ENCODE measurements at places on chromosomes 2 and 18.

GRCh38 chr2:10493634-10494281, 45.6 kb upstream of the ODC1 start:
- DNase-seq = peak; percentile 75

- DNase-seq = no peak
These were observed 1.2 kb downstream of the MLPH start for GRCh38 chr2:237488295-237488694.

GRCh38 chr2:30273574-30273929, 42.2 kb downstream of the LBH start:
- DNase-seq = no peak

DNA sequence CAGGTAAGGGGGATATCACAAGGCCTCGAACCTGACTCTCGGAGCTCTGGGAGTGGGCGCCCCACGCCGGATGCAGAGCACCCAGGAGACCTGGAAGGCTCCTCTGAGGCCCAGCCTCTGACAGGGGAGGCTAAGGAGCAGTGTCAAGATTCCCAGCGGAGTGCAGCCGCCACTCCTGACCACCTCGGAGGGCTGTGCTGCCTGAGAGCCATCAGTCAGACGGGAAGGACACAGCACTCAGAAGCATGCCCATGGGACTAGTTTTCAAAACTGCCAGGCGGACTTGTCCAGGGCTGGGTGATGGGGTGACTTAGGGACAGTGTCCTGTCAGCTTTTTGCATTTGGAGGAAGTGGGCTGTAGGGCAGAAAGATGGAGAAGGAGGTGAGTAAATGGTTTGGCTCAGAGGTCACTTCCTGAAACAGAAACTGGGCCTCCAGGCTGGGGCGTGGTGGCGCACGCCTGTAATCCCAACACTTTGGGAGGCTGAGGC, 34.6 kb upstream of the B3GNT7 start:
- DNase-seq = no peak

GRCh38 chr2:41187376-41188122, 735.7 kb upstream of the SLC8A1 start:
- DNase-seq = no peak

DNA sequence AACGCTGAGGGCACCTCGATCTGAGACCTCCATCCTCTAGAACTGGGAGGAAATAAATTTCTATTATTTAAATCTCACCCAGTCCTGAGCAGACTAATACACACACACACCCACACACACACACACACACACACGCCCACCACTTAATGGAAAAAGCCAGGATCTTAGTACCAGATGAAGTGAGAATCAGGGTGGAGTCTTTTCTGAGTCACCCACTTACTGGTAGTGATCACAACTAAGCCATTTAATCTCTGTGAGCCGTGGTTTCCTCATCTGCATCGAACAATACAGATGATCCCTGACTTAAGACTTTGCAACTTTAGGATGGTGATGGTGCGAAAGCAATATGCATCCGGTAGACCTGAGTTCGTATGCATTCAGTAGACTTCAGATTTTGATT, 18.6 kb downstream of the THNSL2 start:
- no peak for DNase-seq

DNA sequence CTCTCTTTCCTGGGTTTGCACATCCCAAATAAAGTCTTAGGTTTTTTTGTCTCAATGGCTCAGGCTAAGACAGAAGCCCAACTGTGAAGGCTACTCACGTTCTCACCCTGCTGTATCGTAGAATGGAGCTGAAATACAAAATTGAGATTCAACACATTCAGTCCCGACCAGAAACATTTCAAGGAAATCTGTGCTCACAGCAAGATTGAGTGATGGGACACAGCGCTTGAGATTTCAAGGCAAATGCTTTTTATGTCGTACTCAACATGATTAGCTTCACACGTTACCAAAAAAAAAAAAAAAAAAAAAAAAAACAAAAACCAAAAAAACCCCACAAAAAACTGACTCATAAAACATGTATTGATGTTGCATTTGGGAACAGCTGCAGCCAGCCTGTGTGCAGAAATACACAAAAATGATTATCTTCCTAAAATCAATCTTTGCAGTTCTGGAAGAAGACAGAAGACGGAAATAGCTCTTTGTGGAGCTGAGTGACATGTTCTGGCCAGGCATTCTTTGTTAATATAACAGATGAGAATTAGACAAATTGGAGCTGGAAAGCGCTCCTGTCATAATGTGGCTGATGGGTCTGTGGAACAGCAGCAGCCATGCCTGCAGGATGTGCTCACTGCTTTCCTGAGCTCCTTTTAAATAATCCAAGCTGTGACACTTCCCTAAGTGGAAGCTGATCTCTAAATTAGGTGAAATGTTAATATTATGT, 453.2 kb downstream of the LPIN1 start:
- no peak for DNase-seq

GRCh38 chr18:681985-682384, 24.5 kb downstream of the TYMS start:
- no peak for DNase-seq

- no peak for DNase-seq
These were observed 73.0 kb downstream of the COMMD1 start for GRCh38 chr2:61978522-61978921.

- DNase-seq = no peak
These were observed 140.4 kb downstream of the MYO1B start for GRCh38 chr2:191385416-191386160.

- DNase-seq = no peak
These were observed 30.7 kb upstream of the PTMA start for GRCh38 chr2:231677632-231678104.

GRCh38 chr2:239950144-239951128, 74.7 kb downstream of the NDUFA10 start:
- DNase-seq = no peak

DNA sequence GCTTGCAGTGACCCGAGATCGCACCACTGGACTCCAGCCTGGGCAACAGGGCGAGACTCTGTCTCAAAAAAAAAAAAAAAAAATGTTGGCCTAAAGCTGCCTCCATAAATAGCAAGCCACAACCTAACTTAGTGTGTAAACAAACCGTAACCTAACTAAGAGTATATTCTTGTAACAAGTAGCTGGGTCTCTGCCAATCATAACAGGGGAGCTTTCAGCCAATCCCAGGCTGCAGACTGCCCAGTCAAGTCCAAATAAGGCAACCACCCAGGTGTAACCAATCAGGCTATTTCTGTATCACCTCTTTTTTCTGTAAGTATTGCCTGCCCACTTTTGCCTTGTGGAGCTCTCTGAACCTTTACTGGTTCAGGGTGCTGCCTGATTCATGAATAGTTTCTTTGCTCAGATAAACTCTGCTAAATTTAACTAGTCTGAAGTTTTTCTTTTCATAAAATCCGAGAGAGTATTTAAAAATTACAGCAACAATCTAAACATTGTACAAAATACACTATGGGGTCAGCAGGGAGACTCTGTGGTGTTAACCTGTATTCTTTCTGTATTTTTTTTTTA, 4.5 kb downstream of the PSTPIP2 start:
- no peak for DNase-seq

DNA sequence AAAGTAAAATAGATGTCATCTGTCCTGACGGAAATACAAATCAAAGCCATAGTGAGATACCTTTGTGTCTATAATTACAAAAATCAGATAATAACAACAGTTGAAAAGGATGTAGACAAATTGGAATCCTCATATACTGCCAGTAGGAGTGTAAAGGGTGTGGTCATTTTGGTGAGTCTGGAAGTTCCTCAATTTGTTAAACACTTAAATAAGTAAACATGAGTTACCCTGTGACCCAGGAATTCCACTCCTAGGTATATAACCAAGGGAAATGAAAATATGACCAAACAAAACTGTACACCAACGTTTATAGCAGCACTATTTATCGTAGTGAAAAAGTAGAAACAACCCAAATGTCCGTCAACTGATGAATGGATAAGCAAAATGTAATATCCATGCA, 24.0 kb downstream of the R3HDM1 start:
- no peak for DNase-seq

GRCh38 chr18:44093253-44093652, 587.4 kb upstream of the SETBP1 start:
- no peak for DNase-seq

- DNase-seq = peak; percentile 96
These were observed 167.9 kb upstream of the NXPH2 start for GRCh38 chr2:138948070-138948539.

- DNase-seq = peak; percentile 79
These were observed at the start of gene LRATD1 for GRCh38 chr2:14632133-14632936. TSS of gene LRATD1 (plus strand) at chr2:14632717. CDS start at chr2:14633980, 1,263 bp downstream.

DNA sequence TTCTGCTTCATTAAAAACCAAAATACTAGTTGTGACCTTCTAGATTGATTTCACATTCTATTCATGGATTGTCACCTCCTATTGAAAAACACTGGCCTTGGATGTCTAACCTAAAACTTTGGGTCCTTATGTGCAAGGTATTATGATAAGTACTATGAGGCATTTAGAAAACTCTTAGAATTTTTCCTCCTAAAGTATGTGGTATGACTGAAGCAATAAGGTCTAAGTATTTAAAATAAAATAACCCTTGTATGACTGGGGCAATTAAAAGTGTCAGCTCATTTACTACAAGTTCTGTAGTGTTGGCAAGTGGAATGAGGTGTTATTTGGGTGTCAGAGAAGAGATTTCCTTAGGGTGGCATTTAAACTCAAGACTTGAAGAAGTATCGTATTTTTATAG, 15.1 kb downstream of the KCMF1 start:
- DNase-seq = no peak

- no peak for DNase-seq
These were observed 88.3 kb upstream of the LRATD1 start for GRCh38 chr2:14544247-14544646.

DNA sequence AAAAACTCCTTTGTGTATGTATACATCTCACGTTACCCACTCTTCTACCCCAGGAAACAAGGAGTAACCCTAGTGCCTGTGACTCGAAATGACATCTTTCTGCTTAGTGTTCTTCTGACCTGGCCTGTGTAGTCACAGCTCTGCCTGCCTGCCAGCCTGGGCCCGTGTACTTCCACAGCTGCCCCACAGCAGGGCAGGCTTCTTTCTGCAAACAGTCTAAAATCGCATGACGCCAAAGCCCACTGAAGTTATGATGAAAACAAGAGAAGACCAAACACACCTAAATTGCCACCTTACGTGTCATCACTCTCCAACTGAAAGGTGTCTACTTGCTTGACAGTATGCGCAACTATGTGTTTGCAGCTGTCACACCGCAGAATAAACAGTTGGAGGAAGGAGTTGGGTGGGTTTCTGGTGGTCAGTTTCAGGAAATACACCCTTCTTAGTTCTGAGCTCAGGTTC, 1.5 kb downstream of the GAREM1 start:
- no peak for DNase-seq
